ENCODE measurements at places on chromosomes 11 and 22. TPM values are rescaled to one million over a fixed set of nuclear protein-coding genes. Genes with fewer than 3 reads are reported as not detected.

DEFB131B gene
- total RNA-seq: not detected

UPB1 gene
- 0.15 TPM for total RNA-seq

OR5P2 gene
- not detected for total RNA-seq

MRGPRD gene
- total RNA-seq: not detected

UBQLN3 gene
- 0.13 TPM for total RNA-seq

LDLRAD3 gene
- 14.8 TPM for total RNA-seq

NPAS4 gene
- 1.2 TPM for total RNA-seq

NRGN gene
- total RNA-seq: 1.8 TPM

POLD3 gene
- total RNA-seq: 14.9 TPM

MAJIN gene
- total RNA-seq: not detected
